Kidney (tissue), 22 donors: ENCODE measurements at places on chromosomes 11 and 22.
A peak's percentile ranks its signal among the peaks of the same experiment; 100 is the strongest.

GRCh38 chr11:29263971-29264682 lies 752.7 kb downstream of the KCNA4 start:
- no peak for DNase-seq

DNA sequence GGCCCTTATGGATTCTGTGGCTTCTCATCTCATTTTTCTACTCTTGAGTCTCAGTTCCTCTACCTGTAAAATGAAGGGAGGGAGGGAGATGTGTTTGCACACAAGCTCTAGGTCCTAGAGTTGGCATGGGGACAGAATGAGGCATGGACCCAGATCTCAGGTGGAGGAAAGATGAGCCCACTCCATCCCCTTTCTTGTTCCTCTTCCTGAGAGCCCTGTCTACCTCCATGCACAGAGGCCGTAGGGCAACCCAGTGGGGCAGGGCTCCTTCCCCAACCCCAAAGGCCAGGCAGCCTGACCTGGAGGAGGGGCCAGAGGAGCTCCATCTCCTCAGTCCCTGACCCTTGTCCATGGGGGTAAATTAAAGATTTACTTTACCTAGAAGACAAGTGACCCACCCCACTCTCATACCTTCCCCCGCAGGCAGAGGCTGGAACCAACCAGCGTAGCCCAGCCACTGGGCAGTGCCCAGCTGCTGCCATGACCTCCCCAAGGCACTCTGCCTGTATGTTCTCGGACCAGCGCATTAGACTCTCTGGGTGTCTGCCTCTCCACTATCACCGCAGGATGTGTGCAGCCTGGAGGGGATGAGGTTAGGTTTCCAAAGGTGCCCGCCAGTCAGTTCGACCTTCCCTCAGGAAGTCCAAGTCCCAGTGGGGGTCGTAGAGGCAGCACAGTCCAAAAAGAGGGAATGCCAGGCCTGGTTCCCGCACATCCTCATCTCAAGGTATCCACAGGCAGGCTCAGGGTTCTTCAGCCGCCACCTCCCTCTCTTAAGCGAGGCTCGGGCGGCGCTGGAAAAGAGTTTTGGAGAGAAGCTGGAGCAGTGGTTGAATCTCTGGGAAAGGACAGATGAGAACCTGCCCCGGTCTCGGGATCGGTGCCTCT lies 3.0 kb downstream of the SMTN start:
- no peak for DNase-seq

DNA sequence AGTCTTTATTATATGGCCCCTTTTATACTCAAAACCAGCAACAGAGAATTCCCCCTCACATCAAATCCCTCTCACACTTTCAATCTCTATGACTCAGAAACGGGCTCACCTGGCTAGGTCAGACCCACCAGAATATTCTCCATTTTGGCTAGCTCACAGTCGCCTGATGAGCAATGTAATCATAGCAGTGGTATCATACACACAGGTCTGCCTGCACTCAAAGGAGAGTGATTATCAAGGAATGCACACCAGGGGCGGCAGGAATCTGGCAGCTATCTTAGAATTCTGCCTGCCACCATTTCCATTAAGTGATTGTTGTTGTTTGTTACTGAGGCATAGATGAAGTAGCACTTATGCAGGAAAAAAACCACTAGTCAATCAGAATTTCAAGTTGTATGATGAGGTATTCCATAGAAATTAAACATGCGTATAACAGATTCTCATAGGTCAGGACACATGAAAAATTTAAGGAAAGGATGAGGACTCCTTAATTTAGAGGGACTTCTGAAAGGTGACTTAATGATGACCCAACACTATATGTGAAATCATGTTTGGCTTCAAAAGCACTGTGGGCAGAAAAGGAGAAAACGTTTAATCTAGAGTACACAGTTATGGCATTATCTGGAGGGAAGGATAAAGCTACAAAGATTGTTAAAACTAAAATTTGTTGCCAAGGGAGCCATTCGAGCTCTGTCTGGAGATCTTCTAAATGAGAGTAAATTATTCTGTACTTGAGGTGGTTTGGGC lies 185.8 kb upstream of the DDI1 start:
- DNase-seq: no peak

DNA sequence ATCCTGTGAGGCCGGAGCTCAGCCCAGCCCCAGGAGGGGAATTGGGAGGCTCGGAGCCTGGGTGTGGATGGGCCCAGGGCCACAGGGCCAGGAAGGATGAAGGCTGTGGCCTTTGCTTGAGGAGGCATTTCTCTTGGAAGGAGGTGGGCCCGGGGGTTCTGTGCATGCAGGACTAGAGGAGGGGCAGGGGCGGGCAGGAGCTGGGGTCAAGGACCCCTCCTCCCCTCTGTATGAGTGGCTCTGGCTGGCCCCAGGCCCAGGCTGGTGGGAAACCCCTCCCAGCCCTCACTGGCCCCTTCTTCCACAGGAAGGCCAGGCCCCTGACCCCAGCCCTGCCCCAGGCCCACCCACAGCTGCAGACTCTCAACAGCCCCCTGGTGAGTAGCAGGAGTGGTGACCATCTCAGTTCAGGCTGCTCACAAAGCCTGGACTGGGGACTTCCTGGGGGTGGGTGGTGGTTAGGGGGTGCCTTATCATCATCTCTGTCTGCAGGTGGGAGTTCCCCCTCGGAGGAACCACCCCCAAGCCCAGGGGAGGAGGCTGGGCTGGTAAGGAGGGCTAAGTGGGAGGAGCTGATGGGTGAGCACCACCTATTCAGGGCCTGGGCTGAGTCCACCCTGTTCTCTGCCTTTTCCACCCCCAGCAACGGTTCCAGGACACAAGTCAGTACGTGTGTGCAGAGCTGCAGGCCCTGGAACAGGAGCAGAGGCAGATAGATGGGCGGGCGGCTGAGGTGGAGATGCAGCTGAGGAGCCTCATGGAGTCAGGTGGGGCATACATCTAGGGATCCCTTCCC lies 6.0 kb downstream of the KCNK7 start:
- no peak for DNase-seq

- no peak for DNase-seq
These were observed 17.8 kb downstream of the PRR5 start for GRCh38 chr22:44719586-44720368.

GRCh38 chr11:2380807-2381350 lies 3.8 kb downstream of the CD81 start:
- no peak for DNase-seq

- peak; percentile 86 for DNase-seq
These were observed 10.2 kb upstream of the CBX6 start for GRCh38 chr22:38881997-38882879.

DNA sequence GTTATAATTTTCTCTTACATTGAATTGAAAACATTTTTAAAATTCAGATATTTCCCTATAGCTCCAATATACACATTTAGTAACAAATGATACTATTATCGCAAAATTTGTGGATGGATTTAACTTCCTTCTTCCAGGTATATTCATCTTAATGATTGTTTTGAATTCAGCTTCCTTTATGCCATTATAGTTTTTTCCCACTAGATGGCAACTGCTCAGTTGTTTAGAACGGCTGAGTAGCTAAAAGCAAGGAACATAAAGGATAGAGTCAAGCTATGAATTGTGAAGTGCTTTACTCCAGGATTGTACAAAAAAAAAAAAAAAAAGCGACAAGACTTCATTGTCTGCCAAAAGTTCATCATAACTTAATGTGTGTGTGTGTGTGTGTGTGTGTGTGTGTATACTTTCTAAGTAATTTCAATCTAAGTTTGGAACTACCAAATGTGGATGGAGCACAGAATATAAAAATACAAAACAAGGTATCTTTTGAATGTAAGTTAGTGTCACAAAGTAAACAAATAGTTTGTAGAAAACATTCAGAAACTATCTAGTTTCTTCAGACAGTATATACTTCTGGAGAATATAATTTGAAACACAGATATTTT lies 846.4 kb downstream of the DLG2 start:
- DNase-seq: no peak

DNA sequence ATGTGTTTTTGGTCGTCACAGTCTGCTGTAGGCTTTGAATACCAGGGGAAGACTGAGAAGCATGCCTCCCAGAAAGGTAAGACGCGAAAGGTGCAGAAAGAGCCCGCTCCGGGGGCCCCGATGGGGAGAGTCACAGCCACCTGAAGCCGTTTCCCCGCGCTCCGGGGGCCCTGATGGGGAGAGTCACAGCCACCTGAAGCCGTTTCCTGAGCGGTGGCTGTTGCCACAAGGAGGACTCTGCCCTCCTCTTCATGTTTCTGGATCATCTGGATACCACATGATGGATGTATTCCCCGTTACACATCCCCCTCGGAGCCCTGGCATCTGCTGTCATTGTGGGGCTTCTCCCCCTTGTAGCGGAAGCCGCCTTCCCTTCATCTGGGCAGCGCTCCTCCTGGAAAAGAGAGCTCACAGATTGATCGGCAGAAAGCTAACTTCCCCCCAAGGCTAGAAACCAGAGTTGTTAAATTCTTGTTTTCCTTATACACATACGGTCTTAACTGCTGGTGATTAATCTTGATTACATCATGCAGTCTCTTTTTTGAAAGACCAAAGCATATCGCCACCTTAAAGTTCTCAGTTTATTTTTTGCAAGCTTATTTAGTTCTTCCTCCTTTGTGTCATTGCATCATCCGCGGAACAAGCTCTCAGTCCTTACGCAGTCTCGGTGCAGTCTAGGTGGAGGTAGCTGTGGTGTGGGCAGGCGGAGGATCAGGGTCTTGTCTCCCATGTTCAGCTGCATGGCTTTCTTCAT lies 17.5 kb downstream of the CTTN start:
- DNase-seq: no peak

DNA sequence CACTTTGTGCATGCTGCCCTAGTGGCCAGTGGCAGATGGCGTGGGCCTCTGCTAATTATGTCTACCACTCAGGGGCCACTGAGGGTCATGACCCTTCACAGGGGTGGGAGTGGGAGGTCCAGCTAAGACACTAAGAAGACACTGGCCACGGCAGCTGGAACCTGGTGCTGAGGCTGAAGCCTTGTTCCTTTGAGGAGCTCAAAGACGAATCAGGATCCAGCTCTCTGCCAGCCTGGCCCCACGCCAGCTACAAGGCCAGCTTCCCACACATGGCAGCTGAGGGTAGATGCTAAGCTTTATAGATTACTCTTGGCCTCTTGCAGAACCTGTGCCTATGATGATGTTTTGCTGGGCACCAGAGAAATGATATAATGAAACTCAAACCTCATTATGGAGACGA lies 226.3 kb downstream of the DSCAML1 start:
- DNase-seq: no peak

DNA sequence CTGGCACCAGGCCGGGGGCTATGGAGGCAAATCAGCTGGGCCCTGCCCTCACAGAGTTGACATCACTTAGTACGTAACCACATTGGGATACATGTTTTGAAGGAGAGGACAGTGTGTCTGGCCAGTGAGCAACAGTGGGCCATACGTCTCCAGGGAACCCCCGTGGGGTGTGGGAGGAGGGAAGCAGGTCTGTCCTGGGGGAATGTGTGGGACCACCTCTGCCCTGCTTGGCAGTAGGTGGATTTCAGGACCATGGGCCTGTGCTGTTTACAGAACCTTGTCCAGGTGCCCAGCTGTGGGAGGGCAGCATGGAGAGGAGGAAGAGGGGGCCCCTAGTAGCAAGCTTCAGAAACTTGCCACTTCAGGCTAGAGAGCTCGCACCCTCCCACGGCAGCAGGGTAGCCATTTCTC lies 21.0 kb downstream of the P2RY2 start:
- no peak for DNase-seq
